ENCODE measurements at places on chromosomes 1 and 21.
A peak's percentile ranks its signal among the peaks of the same experiment; 100 is the strongest.

DNA sequence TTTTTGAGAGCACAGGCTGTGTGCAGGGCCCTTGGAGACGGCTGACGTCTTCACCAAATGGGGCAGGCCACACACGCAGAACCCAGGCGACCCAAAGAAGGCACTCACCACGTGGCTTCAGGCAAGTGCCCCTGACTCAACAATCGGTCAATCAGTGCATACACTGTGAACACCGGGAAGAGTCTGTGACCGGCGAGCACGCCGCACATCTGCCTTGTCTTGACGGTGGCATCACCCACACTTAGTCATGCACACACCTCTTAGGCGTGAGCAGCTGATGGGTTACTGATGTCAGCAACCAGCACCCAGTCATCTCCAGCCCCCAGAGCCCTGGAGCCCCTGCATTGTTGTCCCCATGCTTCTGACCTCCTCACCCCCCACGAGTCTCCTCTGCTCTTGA lies 4.9 kb upstream of the LRRC3 start:
- DNase-seq = no peak

DNA sequence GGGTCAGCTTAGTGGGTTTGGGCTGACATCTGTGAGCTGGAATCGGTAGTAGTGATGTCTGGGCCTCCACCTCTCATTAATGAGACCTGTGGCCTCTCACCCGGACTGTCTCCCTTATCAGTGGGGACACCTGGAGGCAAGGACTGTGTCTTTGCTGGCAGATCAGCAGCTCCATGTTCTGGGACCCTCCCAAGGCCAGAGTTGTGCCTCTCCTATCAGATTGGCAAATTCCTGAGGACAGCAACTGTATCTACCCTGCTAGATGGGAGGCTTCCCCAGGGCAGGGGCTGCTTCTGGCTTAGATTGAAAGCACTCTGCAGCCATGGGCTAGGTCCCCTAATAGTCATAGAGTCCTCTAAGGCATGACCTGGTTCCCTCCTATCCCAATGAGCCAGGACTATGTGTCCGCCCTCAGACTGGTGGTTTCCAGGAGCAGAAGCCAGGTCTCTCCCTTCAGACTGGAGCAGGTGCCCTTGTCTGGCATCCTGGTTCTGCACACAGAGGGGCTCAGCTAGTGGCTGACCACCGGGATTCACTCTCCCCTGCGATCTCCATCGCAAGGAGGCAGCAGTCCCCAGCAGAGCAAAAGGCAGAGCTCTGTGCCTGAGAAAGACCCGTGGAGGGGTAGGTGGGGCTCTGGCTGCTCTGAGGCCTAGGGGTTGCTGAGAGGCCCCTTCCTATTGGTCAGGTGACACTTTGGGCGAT lies 5.8 kb downstream of the DRAXIN start:
- DNase-seq = no peak

DNA sequence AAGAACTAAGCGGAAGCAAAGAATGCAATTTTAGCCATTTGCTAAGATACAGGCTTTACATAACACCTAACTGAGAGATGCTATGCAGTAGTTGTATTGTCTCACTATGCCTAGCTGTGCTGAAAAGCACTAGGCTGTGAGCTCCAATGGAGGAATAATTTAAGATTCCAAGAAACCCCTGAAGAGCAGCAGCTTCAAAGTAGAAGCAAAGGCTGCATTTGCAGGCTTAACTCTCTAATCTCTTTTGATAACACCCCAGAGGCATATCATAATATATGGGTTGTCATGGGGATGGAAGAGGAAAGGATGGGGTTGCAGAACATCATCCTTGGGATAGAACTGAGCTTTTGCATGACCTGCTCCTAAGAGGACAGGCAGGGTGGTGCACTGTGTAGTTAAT lies 102.0 kb downstream of the ERG start:
- no peak for DNase-seq

- no peak for DNase-seq
Observed at GRCh38 chr1:3174487-3175247, 105.7 kb downstream of the PRDM16 start.

- no peak for DNase-seq
Observed at GRCh38 chr1:38829368-38829767, 30.2 kb downstream of the RRAGC start.

- peak; percentile 79 for DNase-seq
Observed at GRCh38 chr1:26752519-26752918, 35.2 kb upstream of the PIGV start.

DNA sequence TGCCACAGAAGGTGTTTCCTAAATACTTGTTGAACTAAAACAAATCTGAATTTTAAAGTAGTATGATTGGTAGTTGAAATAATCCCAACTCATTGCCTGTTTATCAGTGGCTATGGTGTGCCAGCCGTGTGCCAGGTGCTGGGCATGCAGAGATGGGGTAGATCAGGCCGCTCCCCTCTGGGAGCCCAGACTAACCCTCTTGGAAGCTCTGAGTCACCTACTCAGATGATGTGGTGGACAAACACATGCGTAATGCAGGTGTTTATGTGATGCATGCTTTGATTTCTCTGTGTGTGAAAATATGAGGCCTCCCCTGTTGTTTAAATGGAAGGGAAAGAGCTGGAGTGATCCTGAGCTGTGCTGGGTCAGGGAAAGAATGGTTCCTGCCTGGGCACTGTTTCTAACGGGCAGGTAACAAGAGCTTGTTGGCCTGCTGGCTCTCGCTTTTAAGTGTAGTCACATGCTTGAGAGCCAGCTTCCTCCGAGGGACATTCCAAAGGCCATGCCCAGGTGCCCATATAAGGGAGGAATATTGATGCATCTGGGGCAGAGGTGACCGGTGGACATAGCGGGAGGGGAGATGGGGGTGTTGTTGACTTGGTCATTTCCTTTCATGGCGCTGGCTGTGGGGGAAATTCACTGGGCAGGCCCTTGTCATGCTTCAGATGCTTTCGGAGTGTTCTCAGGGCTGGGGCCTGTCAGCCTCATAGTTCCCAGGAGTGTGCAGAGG lies 10.2 kb downstream of the MFN2 start:
- peak; percentile 78 for DNase-seq

- DNase-seq = no peak
Observed at GRCh38 chr1:110321045-110321444, 18.1 kb upstream of the RBM15 start.

DNA sequence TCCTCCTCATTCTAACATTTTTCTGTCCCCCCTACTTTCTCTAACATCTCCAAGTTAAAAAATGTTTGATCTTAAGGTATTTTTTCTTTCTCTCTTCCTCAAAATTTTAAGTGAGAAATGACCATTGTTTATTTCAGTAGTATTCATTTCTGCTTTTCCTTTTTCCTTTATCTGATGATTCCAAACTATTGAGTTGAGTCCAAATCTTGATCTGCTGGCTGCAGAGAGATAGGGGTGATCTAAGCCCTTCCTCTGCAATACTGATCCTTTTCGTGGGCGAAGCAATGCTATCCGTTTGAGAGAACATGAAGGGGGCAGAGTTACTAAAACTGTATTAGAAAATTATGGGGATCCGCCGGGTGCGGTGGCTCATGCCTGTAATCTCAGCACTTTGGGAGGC lies 516 bp upstream of the NMNAT2 start:
- no peak for DNase-seq

DNA sequence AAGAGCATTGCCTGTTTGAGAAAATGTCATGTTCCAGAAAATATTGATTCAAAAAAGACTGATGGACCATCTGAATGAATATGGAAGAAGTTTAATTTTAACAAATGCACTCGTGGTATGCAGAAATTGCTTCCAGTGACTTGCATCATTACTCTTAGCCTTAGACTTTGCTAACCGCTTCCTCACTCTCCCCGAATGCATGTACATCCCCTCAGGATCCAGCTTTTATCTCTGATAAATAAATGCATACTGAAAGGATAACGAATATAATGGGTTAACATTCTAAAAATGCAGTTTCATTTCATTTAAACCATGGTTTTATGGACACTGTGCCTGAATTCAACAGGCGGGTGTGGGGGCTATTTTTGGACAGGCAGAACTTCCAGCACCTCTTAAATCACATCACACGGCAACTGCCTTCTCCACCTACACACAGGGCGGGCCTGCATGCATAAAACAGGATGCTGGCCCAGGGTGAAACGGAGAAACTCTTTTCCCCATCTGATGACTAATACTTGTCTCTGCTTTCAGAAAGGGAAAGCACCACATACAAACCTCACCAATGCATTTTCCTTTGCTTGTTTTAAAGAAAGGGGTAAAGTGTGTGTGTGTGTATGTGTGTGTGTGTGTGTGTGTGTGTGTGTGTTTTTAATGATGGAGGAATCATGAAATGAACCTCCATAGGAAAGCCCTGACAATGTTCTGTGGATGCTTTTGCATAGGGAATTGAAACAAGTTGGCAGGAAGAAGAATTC lies 48.7 kb downstream of the SPAG17 start:
- DNase-seq = no peak

DNA sequence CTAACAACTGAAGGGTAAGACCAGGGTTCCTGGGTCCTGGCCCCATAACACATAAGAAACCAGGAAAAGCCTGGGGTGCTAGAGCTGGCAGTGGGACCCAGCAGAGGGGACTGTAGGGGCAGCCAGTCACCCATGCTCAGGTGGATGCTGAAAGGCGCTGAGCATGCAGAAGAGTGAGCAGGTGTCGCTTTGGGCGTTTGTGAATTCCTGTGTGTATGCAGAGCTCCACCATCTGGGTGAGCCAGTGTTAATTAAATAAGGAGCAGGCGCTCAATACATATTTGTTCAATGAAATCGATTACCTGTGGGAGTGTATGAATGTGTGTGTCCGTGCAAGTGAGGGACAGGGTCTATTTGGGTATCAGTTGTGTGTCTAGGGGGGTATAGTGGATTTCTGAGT lies 499 bp downstream of the C1QA start:
- DNase-seq = no peak

GRCh38 chr1:41591891-41592290 lies 107.4 kb upstream of the EDN2 start:
- DNase-seq = no peak

- DNase-seq = peak; percentile 50
Observed at GRCh38 chr1:154831462-154831861, 38.6 kb downstream of the KCNN3 start.

- no peak for DNase-seq
Observed at GRCh38 chr21:33650230-33650629, 7.9 kb downstream of the ITSN1 start.

DNA sequence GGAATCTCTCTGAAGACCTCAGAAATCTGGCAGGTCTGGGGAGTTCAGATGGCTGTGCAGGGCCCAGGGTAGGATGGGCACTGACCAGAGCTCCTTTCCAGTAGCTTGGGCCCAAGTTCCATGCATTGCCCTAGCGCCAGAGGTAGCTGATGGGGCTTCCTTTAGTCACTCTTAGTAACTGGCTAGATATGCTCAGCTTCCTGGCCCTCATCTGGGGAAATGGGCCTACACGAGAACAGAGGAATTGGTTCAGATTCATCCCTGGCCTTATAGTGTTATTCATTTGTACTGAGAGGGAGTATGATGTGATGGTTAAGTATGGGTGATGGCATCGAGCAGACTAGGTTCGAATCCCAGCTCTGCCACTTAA lies 15.5 kb upstream of the PSMB2 start:
- no peak for DNase-seq

DNA sequence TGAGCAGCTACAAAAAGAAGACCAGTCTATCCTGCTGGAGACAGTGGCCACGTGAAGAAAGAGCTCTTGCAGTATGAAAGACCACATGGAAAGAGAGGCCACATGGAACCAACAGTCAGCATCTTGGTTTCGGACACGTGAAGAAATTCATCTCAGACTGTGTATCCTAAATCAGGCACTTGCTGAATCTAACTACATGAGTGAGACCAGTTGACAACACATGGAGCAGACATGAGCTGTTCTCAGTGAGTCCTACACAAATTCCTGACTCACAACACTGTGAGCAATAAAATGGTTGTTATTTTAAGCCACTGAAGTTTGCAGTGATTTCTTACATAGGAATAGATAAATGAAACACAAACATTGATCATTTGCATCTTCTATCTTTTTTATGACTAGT lies 2.4 kb upstream of the TAF1A start:
- no peak for DNase-seq

DNA sequence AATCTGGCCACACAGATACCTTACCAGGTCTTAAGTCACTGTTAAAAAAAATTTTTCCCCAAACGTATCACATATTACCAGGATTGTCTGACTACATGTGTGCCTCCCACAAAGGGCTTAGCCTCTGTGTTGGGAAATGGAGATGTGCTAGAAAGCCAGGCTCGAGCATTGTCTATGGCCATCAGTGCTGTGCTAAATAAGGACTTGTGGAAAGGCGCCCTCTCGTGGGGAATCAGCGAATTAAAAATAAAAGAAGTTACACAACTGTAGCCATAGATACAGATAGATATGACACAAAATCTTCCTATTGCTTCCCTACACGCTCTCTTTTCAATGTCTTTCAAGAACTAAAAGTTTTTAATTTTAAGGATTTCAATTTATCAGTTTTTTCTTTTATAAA lies 47.5 kb upstream of the CRNN start:
- peak; percentile 79 for DNase-seq

- no peak for DNase-seq
Observed at GRCh38 chr1:161952607-161953172, 71.0 kb downstream of the OLFML2B start.

GRCh38 chr21:26137379-26138060 lies 33.0 kb downstream of the APP start:
- DNase-seq = peak; percentile 42

- DNase-seq = peak; percentile 29
Observed at GRCh38 chr21:33712022-33712803, 69.9 kb downstream of the ITSN1 start.

- DNase-seq = no peak
Observed at GRCh38 chr1:94090761-94091160, 30.2 kb downstream of the ABCA4 start.

- DNase-seq = no peak
Observed at GRCh38 chr21:35024513-35024912, 24.6 kb downstream of the RUNX1 start.

- DNase-seq = no peak
Observed at GRCh38 chr21:35984654-35985361, 75.5 kb downstream of the SETD4 start.
